ENCODE measurements at places on chromosomes 6 and 20. TPM values are rescaled to one million over a fixed set of nuclear protein-coding genes. Genes with fewer than 3 reads are reported as not detected.

Gene TENT5A
- total RNA-seq = 15.2 TPM

- no peak for DNase-seq
These were observed 100.8 kb upstream of the NEDD9 start for GRCh38 chr6:11333132-11333849.

- DNase-seq = no peak
These were observed 5.9 kb downstream of the WASF1 start for GRCh38 chr6:110173506-110174132.

- DNase-seq = no peak
These were observed 518.0 kb upstream of the SLC35B3 start for GRCh38 chr6:8953310-8953709.

Gene HLA-G
- 17.7 TPM for total RNA-seq

Gene HMGCLL1
- total RNA-seq = 4.5 TPM

- DNase-seq = no peak
These were observed 49.7 kb upstream of the NOP56 start for GRCh38 chr20:2602746-2603145.

Gene CCDC167
- total RNA-seq = 21.5 TPM

- no peak for DNase-seq
These were observed 42.8 kb downstream of the ITPR3 start for GRCh38 chr6:33663727-33664449.

Gene HLA-DQA2
- total RNA-seq = 7.0 TPM

DNA sequence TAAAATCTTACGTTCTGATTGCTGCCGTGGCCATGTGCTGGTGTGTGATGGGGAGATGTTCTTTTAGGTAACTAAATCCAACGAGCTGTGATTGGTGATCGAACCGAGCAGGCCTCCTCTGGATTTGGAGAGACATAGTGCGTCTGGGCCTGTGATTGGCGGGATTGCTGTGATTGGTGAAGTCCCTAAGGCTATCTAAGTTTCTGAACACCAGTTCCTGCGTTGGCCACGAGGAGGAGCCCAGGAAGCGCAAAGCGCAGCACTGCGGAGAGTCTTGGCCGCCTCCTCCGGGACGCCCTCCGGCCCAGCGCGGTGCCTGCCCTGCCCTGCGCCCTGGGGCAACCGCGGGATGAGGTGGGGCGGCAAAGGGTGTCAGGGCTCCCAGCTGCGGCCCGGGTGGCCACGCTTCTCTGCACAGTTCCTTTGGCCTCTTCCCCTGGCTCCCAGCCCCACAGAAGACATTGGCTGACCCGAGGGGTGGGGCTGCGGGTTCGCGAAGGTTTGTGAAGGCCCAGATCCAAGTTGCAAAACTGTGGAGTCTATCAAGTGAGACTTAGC, 33.0 kb downstream of the HNF4A start:
- peak; percentile 85 for DNase-seq

Gene PTGIS
- total RNA-seq = 46.0 TPM

DNA sequence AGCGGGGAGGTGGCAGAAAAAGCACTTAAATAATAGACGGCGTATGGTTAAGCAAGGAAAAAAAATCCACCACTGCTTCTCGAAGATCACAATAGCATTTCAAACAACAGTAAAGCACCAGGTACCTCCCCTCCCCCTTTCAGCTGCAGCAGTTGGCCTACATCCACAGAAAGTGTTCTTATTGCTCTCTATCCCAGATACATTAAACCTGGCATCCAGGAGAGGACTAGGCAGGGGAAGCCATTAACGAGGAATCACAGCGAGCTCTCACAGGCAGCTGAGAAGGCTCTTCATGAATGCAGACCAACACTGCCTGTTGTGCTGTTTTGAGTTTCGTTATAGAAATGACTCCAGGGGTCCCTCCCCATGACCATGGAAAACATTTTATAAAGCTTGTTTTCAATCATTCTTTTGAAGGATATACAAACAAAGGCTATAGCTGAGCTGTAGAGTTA, 11.8 kb downstream of the FYN start:
- no peak for DNase-seq

Gene ZNF311
- total RNA-seq = 1.7 TPM

- no peak for DNase-seq
These were observed 36.5 kb downstream of the DZANK1 start for GRCh38 chr20:18430172-18430826.

- DNase-seq = no peak
These were observed 70.7 kb downstream of the SOBP start for GRCh38 chr6:107560657-107561056.

Gene KCNG1
- 0.70 TPM for total RNA-seq

DNA sequence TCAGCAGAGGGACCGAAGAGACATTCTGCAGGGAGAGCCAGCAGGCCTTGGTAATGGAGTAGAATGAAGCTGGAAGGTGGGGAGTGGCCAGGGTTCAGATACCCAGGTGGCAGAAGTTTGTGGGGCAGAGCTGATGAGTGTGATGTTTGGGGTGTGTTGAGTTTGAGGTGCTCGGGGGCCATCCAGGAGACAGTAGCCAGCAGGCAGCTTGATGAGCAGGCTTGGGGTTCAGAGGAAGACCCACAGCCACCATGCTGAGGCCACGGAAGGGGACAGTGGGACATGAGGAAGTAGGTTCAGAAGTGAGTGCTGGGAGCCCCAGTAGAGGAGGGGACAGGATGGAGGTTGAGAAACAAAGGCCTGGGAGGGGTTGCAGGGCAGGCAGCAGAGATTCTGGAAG, 11.1 kb upstream of the FOXS1 start:
- no peak for DNase-seq

DNA sequence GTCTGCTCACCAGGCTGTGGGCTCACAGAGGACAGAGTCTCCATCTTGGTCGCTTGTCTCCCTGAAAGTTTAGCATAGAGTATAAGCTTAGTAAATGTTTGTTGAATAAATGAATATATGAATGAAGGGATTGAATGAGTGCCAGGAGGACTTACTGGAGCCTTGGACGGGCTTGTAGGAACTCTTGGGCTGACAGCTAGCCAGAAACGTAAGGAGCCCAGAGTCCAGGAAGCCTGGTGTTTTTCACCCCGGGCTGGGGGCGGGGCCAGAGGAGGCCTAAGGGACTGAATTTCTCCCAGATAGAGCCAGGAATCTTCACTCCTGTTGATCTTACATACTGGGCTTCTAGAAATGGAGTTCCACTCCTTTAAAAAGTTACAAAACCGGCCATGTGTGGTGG, 68.5 kb upstream of the SRSF6 start:
- no peak for DNase-seq

Gene LINC00237
- not detected for total RNA-seq

Gene POLR1H
- 21.3 TPM for total RNA-seq

GRCh38 chr20:32138921-32139320, 29.4 kb downstream of the TM9SF4 start:
- no peak for DNase-seq

Gene SYCP2L
- 0.41 TPM for total RNA-seq

DNA sequence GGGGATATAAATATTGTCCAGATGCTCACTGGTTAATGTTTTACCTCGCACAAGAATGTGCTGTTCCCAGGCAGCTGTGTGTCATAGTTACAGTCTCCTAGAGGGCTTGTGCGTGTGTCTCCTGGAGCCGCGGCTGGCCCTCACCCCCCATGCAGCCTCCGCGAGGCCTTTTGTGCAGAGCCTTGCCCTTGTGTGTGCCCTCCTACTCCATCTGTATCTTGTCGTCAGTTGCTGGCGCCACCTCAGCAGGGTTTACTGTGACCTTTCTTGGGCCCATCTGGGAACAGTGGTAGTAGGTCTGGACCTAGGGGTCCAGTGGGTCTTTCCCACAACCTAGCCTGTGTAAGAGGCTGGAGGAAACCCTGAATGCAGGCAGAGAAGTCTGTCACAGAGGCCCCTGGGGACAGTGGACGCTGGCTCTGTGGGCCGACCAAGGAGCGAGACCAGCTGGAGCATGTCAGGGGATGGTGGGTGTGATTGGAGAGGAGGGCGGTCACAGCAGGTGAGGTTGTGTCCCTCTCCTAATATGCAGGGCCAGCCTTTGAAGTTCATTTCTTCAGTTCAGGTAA, 35.2 kb downstream of the PPP1R14C start:
- peak; percentile 40 for DNase-seq

DNA sequence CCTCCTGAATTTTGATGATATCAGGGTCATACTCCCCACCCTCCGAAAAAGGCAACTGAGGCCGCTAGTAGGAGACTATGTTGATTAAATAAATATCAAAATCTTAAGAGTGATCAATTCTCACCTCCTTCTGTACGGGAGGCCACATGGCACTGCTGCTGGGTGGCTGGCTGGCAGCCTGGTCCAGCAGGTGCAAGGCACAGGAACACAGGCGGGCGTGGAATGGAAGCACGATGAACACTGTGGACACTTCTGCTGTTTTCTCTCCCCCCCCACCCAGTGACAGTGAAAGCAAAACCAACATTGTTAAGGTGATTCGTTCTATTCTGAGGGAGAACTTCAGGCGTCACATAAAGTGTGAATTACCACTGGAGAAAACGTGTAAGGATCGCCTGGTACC, 9.7 kb upstream of the CLDN20 start:
- no peak for DNase-seq

DNA sequence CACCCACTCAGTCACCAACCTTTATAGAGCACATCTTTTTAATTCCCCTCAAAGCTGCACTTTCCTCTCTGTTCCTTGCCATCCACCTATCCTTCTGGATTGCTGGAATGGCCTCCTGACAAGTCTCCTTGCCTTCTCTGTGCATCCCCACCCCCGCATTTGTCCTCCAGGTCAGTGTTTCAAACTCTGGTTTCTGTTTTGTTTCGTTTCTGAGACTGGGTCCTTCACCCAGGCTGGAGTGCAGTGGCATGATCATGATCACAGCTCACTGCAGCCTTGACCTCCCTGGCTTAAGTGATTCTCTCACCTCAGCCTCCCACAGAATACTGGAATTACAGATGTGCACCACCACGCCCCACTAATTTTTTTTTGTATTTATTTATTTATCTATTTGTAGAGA, 96.2 kb downstream of the PLCB1 start:
- no peak for DNase-seq

Gene MYLK4
- 1.2 TPM for total RNA-seq

Gene MYL9
- 344 TPM for total RNA-seq

GRCh38 chr6:133544419-133544818, 303.3 kb downstream of the EYA4 start:
- no peak for DNase-seq

Gene DEF6
- 9.9 TPM for total RNA-seq

DNA sequence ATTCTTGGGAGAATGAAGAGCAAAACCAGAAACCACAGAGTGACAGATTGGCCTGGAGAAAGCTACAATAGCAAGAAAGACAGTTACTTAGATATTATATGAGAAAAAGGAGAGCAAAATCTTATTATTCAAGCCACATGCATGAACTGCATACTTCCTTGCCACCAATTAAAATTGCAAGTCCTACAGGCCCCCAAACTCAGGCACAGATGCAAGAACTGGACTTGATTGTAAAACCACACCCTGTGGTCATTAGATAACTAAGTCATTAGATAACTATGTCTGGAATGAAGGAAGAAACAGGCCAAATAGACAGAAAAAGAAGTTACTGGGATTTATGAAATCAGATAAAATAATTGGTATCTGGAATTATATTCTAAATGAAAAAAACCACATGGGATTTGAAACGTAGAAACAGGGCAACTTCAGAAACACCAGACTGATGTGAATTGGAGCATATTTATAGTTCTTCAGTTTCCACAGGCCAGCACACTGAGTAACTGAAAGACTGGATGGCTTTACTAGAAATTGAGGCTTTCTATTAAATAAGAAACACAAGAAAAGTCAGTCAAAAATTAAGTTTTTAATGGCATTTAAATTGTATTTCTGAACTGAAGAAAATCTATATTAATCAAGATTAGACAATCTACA, 49.4 kb upstream of the CARMIL1 start:
- no peak for DNase-seq

DNA sequence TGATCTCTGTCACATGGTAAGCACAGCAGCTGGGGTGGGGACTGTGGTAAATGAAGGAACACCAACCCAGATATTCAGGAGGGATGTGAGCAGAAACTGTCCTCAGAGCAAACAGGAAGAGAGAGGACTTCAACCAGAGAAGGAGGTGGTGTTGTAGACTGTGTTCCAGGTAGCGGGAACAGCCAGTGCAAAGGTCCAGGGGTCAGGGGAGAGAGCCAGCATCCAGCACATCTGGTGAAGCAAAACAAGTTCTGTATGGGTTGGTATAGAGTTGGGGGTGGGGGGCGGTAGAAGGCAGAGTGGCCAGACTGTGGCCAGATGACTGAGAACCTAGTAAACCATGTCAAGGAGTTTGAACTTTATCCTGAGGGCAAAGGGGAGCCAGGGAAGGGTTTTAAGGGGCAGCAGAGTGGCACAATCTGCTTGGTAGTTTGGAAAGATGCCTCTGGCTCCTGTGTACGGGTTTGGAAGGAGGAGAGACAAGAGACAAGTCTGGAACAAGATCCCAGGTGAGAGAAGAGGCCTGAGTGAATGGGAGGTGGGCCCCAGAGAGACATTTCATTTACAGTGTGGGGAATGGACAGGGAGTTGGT, 27.8 kb upstream of the TTPAL start:
- DNase-seq = no peak

Gene TRIM10
- not detected for total RNA-seq

GRCh38 chr6:44284121-44284520, 13.9 kb downstream of the TMEM151B start:
- DNase-seq = no peak

Gene SSTR4
- not detected for total RNA-seq

- no peak for DNase-seq
These were observed 9.7 kb downstream of the SNRPB start for GRCh38 chr20:2460752-2461424.

- no peak for DNase-seq
These were observed 5.4 kb downstream of the PPDPF start for GRCh38 chr20:63525971-63526370.

DNA sequence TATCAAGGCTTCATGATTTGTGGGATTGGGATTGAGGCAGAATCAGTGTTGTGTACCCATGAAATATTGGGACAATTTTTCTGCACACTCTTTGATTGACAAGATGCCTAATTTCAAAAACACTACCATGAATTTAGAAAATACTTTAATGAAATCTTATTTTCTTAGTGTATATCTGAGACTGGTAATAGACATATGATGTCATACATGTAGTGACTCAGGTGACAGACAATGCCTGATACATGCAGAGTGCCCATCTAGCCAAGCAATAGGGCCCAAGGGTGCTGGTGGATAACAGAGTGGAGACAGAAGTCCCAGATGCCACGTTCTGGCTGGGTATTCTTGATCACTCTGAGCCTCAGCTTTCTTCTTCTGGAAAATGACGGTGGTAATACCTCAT, 279.6 kb upstream of the ARID1B start:
- no peak for DNase-seq

Gene PAK1IP1
- total RNA-seq = 9.6 TPM

Gene MOXD1
- 49.5 TPM for total RNA-seq

- DNase-seq = no peak
These were observed 78.5 kb downstream of the CD164 start for GRCh38 chr6:109303640-109304283.

DNA sequence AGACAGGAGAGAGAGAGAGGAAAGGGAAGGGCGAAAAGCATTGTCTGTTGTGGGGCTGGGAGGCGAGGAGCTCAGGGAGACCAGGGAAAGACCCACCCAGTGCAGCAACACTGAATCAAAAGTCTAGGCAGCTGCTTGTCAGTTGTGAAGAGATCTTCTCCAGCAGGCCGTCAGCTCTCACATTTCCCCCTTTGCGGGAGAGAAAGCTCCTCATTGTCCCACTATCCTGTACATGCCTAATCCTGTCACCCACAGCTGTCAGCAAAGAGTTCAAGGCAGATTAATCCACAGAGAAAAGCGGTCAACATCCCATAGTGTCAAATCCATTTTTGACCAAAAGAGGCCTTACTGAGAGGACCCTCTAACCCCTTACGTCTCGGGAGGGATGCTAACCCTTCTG, 27.3 kb downstream of the RNF182 start:
- no peak for DNase-seq

- no peak for DNase-seq
These were observed 313.9 kb downstream of the THBS2 start for GRCh38 chr6:168939796-168940195.
